ENCODE measurements at places on chromosomes 13 and 19.

DNA sequence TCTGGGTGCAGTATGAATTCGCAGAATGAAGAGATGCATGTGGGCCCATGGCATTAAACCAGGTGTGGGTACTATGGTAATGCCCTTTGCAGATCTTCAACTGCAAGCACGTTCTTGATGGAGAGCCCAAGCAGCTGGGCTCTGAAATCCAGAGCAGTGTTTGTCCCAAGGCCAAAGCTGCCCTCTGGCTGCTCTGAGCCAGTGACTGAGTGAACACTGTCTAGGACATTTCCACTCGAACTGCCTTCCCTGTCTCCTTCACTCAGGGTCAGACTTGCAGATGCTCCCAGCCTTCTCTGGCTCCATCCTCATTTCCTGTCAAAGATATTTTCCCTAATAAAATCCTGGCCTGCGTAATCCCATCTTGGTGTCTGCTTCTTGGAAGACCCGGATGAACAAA lies 80.2 kb upstream of the GJB6 start:
- no peak for DNase-seq

GRCh38 chr13:41697578-41697977 lies 240.2 kb downstream of the RGCC start:
- no peak for DNase-seq

GRCh38 chr19:2270157-2270422 lies 11.9 kb downstream of the PEAK3 start:
- no peak for DNase-seq

DNA sequence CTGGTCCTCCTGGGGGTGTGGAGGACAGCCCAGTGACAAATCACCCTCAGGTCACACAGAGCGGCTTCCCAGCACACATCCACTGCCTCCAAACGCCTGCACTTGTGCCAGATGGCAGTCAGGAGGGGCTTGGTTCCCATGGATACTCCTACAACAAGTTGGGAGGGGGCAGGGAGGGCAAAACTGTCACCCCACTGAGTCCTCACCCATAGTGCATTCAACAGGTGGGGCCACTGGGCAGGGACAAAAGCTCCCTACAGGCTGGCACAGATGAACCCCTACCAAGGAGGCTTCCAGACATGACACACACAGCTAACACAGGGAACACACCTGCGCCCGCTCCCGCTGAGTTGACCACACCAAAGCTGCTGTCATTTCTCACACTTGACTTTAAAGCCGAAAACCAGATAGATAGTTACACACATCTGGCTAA lies 120.5 kb downstream of the STK24 start:
- no peak for DNase-seq

- no peak for DNase-seq
These were observed 41.7 kb upstream of the TFDP1 start for GRCh38 chr13:113542751-113543424.

DNA sequence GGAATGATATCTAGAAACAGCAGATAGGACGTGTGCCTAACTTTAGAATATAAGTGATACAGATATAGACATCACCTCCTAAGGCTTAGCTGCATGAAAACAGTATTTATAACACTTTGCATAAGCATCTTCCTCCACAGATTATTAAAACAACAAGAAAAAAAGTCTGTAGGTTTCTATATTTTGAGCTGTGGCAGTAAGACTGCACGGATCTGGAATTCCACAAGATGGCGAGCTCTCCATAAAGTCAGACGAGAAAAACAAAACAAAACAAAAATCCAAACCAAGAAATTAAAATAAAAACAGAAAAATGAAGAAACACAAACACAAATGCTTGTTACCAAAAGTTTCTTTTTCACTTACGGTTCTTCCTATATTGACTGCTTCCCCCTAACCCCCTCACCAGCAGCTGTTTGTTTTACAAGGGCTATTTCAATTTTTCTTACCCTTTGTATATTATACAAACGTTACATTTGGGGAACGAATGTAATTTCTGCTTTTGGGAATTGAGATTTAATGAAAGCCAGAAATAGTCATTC lies 285.8 kb downstream of the MYO16 start:
- DNase-seq = no peak

DNA sequence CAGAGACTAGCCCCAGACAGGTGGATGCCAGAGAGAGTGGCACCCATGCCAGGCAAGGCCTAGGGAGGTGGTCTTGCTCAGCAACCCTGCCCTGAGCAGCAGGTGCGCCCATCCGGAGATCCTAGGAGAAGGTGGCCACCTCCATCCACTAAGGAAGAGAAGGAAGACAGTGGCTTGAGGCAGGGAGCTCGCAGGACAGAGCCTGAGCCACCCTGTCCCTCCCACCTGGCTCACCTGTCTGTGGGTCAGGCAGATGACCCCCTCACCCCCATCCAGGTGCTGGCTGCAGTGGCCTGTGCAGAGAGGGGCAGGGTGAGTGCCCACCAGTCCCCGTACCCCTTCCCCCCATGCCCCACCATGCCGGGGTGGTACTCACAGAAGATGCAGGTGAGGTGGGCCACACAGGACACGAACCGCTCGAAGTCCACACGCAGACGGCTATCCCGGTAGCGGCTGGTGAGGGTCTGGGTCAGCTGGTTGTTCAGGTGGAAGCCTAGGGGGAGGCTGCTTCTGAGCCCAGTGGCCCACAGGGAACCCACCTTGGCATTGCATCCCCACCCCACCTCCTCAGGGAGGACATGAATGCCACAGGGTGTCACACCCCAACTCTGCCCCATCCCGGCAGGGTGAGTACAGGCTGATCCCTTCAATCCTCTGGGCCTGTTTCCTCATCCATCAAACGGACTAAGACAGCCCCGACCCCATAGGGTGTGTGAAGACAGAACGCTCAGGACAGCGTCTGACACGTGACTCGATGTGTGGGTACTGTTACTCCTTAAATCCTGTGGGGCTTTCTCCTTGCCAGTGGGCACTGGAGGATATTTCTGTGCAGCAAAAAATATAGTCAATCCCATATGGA lies 13.3 kb downstream of the CAPN12 start:
- no peak for DNase-seq

GRCh38 chr19:49017666-49018351 lies 918 bp upstream of the LHB start:
- DNase-seq = no peak

DNA sequence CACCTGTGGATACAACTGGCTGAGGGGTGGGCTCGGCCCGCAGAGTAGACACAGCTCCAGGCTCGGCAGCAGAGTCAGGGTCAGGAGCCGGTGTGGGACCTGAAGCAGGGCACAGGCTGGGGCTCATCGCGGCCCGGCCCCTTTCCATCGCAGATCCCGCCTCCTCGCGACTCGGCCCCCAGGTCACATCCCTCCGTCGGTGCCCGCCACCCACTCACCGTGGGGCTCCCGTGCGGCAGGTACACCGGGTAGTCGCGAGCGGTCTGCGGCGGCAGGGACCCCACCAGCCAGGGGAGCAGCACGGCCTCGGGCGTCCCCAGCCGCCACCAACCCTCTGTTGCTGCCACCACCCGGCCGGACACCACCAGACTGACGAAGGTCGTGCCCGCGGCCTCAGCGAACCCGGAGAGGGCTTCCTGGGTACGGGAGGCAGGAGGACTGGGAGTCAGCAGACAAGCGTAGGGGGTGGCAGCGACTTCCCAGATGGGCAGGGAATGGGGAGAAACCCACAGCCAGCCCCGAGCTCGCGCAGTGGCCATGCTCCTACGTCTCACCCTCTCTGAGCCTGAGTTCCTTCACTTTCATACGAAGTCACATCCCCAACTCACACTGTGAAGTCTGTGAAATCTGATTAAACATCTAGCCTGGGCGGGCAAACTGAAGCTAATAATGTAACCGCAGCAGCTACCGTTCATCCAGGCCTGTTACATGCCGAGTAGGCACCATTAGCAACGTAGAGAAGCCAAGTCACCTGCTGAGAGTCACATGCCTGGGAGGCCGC lies 3.7 kb downstream of the FUZ start:
- DNase-seq = no peak

DNA sequence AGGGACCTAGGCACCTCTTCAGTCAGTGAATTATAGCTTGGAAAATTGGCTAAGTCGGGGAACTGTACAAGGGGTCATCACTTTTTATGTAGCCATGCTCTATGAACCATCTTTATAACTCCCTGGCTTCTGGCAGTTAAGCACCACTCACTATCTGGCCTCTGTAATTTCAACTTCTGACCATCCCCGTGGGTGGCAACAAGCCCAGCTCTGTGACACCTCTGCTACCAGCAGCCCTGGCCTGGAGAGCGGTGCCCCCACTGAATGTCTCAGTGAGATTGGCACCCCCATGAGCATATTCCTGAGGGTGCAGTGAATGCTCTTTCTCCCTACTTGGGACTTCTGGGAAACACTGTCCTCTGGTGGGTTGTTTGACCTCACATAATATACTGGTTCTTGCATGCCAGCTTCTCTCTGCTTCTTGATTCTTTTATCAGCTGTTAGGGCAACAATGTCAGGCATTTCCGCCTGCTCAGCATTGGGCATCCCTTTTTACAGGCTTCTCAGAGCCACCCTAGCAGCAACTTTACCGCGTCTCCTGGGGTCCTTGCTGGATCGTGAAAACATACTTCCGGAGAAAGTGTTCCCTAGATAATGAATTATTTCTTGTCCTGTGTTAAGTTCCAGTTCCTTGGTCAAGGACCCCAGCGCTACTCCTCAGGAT lies 10.4 kb downstream of the KL start:
- DNase-seq = no peak

DNA sequence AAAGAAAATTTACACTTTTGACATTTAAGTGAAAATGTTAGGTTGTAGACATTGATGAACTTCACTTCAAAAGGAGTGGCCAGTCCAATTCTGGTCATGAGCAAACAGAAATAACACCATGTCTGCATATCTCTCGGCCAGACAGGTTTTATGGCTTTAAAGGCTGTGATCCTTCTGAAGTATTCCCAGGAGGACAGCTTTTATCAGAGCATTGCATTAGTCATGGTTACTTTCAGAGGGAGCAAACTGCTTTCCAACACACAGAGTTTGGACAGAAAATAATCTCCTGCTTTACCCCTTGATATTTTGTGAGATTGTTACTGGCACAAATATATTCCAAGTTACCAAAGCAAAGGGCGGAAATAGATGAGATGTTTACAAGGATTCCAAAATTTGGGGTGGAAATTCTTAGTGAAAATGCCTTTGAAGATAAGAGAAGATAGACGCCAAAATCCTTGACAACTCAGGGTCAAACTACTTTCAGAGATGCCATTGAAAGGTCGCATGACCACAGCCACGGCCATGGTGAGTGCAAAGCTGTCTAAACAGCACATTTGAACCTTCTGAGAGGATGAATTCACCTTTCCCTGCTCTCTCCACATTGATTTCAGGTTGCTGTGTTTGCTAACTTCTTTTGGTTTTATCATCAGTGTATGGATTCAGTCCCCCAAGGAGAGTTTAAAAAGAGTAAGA lies 584.5 kb upstream of the SGCG start:
- no peak for DNase-seq

All from iPS DF 6.9 (cell line).